T-cell (primary cell): ENCODE measurements at places on chromosomes 5 and 9.

- DNase-seq = no peak
Measured at GRCh38 chr5:114097570-114097969, 264.3 kb upstream of the KCNN2 start.

- no peak for DNase-seq
Measured at GRCh38 chr5:50770441-50770840, 104.0 kb downstream of the PARP8 start.

- no peak for DNase-seq
Measured at GRCh38 chr9:6424940-6425339, 11.9 kb downstream of the UHRF2 start.

DNA sequence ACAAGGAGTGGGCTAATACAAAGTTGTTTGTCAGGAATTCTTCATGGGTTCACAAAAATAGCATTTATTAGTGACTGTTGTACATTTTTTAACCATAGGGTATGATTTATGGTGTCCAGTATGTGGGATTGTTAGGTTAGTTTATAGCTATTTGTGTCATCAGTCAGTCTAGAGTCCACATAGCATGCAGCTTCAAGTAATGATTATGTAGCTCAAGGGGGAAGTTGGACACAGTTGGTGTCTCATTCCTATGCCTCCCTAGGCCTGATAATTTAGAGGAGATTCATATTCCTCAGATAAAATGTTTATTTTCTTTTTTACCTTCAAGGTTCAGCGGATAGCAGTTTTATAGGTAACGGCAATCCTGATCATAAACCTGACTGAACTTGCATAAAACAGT lies 153.8 kb downstream of the OXCT1 start:
- DNase-seq = no peak

DNA sequence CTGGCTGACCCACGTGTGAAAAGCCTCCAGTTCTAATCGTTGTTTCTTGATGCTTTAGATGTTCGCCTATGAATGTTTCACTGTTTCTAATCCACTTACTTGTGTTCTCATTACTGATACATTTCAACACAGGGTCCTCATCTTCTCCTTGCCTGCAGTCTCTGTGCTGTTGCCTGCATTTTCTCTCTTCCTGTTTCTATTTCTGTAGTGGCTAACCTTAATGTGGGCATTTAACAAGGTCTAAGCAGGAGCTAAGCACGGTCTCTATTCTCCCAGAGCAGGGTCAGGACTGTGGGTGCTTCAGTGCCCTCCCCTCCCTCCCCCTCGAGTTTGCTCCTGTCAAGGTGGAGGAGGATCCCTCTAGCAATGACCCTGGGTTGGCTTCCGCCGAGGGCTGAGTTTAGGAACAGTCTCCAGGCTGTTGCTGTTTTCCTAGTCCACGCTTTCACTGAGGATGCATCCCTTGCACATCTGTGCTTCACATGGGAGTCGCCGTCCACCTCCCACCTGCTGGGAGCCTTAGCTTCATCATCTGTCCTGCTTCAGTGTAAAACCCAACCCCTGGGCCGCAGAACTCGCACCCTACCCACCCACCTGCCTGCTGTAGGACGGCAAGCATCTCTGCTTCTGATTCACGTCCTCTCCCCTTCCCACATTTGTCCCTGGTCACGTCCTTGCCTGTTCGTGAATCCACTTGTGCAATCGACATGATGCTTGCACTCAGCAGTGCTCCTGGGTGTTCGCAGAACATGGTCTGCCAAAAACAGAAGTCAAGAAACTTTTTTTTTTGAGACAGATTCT lies 2.4 kb upstream of the EXOC3 start:
- no peak for DNase-seq

DNA sequence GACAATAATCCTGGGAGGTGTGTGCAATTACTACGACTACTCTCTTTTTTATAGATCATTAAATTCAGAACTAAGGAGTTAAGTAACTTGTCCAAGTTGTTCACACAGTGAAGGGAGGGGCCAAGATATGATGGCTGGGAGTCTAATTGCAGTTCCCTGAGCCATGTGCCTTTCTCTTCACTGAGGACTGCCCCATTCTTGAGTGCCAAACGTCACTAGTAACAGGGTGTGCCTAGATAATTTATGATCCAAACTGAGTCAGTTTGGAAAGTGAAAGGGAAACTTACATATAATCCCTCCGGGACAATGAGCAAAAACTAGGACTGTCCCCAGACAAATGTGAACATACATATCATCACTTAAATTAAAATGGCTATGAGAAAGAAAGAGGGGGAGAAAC lies 20.2 kb downstream of the IL7R start:
- no peak for DNase-seq

GRCh38 chr5:181064987-181065386 lies 24.9 kb downstream of the BTNL9 start:
- no peak for DNase-seq

DNA sequence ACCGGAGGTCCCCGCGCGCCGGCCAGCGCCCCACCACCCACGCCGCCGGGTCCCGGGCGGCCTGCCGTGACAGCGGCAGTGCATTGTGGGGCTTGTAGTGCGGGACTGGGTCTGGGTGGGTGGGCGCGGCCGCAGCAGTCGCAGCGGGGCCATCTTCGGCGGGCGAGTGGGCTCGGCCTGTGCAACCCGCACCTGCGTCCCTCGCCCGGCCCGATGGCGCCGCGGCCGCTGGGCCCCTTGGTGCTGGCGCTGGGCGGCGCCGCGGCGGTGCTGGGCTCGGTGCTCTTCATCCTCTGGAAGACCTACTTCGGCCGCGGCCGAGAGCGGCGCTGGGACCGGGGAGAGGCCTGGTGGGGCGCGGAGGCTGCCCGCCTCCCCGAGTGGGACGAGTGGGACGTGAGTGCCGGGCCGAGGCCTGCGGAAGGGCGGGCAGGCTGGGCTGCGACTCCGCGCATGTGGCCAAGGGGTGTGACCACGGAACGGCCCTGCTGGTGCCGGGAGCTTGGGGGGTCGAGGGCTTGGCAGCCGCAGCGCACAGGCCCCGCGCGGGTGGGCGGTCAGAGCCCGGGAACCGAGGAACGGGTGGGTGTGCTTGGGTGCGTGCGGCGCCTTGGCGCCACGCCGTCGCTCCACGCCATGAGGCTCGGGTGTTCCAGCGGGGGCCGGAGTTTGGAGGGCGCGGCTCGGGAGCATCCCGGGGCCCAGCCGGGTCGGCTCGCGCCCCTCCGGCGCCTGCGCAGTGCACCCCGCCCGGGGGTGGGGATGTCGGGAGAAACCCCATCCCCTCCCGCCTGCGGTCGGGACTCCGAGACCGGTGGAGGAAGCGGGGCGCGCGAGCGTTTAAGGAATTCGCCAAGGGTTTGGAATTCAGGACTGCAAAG lies at the start of gene ARL10:
Gene ARL10 (plus strand): TSS at position 137 of the 881 bp plus-strand sequence. CDS start 77 bp downstream, at position 214.
- no peak for DNase-seq

DNA sequence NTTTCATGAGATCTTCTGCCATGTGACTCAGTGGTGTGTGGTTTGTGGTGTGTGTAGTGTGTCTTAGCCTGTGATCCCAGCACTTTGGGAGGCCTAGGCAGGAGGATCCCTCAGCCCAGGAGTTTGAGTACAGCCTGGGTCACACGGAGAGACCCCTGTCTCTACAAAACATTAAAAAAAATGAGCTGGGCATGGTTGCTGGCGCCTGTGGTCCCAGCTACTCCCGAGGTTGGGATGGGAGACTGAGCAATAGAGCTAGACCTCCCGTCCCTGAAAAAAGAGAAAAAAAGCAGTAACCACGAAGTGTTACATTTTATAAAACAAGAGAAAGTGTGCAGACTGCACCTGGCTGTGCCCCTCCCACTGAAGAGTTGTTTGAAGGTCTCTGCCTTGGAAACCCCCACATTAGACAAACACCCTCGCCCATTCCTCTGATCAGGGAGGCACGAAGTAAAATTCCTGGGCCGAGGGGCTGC lies 21.2 kb upstream of the RNU6ATAC start:
- DNase-seq = no peak

- no peak for DNase-seq
Measured at GRCh38 chr5:19266791-19267190, 721.2 kb downstream of the CDH18 start.
